ENCODE measurements at places on chromosomes 3 and 15.

GRCh38 chr3:152430223-152431002 lies 161.7 kb downstream of the MBNL1 start:
- DNase-seq = no peak

- no peak for DNase-seq
Measured at GRCh38 chr3:192727032-192727847, at the start of gene FGF12. Gene FGF12 (minus strand): TSS chr3:192727541.

DNA sequence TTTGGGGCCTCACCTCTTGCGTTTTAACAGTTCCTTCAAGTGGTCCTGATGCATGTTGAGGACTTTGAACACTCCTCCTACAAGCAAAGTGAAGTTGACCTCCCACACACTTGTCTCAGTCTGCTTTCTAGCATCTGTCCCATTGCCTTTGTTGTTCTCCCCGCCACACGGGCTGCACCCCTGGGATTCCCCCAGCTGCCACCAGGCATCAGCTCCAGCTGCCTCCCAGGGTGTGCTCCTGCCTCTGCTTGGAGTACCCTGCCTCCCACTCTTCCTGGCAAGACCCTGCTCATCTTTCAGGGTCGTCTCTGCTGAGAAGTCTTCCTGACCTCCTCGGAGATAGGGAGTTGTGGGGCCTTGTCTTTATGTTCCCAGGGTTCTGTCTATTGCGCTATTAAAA lies 52.2 kb downstream of the IGF1R start:
- DNase-seq = no peak

- DNase-seq = no peak
Measured at GRCh38 chr15:98813951-98814350, 165.6 kb downstream of the IGF1R start.

DNA sequence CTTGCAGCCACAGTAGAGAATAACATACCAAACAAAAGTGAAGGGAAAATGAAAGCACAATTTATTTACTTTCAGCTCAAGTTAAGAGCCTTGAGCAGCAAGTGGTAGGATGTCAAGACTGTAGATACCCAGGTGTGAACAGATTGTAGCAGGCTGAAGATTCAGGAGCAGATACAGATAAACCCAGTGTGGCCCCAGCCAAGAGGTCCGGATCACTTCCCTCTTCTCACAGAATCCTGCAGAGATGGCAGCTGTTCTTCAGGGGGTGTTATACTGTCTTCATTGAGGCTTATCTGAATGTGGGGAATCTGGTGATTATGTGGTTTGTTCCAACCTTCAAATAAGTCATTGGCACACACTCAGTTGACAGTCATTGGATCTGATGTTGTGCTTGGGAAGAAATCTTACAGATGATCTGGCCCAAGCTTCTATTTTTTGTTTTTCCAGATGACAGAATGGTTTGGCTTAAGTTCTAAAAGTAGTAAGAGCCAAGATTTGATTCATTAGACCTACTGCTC lies 2.2 kb downstream of the STARD9 start:
- no peak for DNase-seq

- DNase-seq = no peak
Measured at GRCh38 chr3:195104340-195104739, 166.6 kb downstream of the XXYLT1 start.

GRCh38 chr3:15522016-15522415 lies 510 bp upstream of the COLQ start:
- DNase-seq = no peak

DNA sequence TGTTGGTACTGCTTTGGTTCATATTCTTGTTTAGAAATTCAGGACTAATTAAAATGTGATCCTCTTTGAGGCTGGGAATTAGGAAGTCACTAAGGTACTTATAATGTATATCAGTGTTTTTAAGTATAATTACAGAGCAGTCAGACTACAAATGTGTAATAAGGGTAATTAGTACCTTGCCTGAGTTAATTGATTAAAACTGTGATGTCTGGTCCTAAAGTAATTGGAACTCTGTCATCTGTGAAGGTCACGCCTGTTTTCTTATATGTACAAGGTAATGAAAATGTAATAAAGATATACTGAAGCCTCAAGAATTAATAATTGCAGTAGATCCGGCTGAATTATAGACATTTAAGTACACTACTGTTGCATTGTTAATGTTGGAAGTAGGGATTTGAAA lies 32.8 kb downstream of the RIOX2 start:
- no peak for DNase-seq

DNA sequence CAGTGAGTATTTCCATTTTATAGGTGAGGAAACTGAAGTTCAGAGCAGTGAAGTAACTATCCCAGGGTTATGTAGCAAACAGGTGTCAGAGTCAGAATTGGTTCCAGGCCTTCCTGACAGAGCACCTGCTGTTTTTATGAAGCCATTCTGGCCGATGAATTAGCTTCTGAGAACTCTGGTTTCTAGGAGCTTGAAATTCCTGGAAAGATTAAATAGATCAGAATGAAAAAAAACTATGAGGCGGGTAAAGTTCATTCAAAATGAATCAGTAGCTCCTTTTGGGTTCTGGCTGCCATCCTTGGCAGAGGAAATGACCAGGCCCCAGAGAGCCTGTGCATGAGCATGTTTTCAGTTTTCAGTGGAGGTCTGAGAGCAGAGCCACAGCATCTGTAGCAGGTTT lies 59.3 kb upstream of the CFAP161 start:
- DNase-seq = no peak

DNA sequence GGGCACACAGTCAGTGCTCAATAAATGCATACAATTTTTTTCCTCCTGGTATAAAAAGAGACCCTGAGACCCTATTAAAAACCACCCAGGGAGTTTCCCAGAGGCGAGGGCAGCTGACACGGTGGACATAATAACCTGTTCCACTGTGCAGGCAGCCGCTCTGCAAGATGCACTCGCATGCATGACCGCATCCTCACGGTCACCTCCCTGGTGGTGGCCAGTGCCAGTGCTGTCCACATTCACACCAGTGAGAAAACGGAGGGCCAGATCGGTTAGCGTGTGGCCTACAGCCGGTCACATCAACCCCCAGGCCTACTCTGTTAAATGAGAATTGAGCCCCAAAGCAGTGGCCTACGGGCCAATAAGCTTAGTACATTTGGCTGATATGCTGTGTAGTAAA lies 24.8 kb downstream of the SH3BP5 start:
- DNase-seq = no peak

DNA sequence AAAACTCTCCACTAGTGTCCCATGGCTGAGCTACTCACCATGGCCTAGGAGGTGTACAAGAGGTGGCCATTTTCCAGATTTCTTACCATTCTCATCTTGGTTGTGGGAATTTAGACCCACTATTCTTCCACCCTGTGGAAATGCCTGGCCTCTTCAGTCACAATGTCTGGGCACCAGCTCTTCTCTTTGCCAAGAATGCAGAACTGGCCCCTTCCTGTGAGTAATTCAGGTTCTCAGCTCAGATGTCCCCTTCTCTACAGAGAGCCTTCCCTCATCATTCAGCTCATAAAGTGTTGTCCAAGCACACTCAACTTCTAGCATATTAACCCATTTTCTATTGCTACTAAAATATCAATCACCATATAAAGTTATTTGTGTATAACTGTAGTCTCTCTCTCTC lies 575.5 kb upstream of the KCNMB2 start:
- no peak for DNase-seq

DNA sequence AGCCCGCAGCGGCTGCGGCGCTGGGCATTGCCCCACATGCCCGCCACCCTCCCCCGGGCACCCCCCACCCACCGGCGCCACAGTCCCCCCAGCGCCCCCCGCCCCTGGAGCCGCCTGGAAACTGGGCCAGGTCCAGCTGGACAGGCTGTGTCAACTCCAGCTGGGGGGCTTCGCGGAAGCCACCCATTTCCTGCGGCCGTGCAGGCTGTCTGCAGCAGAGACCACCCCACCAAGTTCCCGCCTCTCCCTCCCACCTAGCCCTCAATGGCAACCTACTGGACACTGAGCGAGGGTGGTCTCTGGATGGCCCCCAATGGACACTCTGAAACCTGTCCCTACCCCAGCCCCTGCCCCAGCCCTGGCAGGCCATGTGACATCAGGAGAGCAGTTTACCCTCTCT lies 62.8 kb upstream of the GATA2 start:
- DNase-seq = no peak

GRCh38 chr15:96366526-96366877 lies 36.0 kb downstream of the NR2F2 start:
- DNase-seq = no peak

DNA sequence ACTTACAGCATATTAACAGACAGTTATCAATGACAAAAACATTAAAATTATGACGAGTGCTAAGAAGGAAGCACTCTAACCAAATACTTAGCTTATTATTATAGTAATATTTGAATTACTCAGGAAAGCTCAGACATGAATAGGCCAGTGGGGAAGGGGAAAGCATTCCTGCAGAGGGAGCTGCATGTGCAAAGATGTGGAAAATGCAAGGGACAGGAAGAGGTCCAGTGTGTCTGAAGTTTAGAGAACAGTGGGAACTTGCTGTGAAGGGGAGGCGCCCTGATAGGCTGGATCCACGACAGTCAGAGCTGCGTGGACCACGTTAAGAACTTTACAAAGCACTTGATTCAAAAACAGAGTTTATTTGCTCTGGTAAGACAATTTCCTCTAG lies 1.2 kb upstream of the SPICE1 start:
- no peak for DNase-seq

DNA sequence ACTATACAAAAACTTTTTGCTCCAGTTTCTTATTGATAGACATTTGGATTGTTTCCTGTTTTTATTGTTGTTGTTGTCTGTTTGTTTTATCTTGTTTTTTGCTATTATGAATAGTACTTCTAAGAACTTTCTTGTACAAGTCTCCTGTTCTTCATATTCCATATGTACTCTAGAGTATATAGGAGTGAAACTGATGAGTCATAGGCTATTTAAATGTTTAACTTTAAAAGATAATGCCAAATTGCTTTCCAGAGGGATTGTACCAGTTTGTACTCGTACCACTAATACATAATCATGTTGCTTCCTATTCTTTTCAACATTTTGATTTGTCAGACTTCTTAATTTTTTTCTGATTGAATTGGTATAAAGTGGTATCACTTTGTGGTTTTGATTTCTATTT lies 19.6 kb downstream of the LRRC49 start:
- no peak for DNase-seq

GRCh38 chr3:112013784-112014143 lies 15.0 kb downstream of the TAGLN3 start:
- no peak for DNase-seq

DNA sequence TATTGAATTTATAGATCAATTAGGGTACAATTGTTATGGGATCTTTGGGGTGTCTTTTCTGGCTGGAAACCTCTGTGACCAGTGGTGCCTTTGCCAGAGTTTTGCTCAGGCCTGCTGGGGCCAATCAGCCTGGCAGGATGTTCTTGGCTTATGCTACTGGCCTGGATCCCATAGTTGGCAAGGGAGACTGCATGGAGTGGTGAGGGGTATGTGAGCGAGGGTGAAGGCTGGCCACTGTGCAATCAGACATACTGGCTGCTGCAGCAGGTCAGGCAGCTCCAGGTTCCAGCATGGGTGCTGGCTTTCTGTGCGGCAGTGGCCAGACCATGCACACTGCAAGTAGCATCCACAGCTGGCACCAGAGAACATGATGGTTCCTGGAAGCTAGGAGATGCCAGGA lies 1053.2 kb upstream of the GBE1 start:
- no peak for DNase-seq
